CD4-positive, CD25-positive, alpha-beta regulatory T cell (primary cell): ENCODE measurements at places on chromosomes 1 and 21. TPM values are rescaled to one million over a fixed set of nuclear protein-coding genes. Genes with fewer than 3 reads are reported as not detected.
A peak's percentile ranks its signal among the peaks of the same experiment; 100 is the strongest.

FABP3 gene
- total RNA-seq, result not detected

NPL gene
- total RNA-seq, result 4.8 TPM

TNNI3K gene
- total RNA-seq, result not detected

CLCA4 gene
- not detected for total RNA-seq

GRCh38 chr1:170660281-170660713, 3.6 kb upstream of the PRRX1 start:
- no peak for DNase-seq

- DNase-seq, result no peak
Observed at GRCh38 chr1:67143966-67144365, 9.2 kb upstream of the C1orf141 start.

DNA sequence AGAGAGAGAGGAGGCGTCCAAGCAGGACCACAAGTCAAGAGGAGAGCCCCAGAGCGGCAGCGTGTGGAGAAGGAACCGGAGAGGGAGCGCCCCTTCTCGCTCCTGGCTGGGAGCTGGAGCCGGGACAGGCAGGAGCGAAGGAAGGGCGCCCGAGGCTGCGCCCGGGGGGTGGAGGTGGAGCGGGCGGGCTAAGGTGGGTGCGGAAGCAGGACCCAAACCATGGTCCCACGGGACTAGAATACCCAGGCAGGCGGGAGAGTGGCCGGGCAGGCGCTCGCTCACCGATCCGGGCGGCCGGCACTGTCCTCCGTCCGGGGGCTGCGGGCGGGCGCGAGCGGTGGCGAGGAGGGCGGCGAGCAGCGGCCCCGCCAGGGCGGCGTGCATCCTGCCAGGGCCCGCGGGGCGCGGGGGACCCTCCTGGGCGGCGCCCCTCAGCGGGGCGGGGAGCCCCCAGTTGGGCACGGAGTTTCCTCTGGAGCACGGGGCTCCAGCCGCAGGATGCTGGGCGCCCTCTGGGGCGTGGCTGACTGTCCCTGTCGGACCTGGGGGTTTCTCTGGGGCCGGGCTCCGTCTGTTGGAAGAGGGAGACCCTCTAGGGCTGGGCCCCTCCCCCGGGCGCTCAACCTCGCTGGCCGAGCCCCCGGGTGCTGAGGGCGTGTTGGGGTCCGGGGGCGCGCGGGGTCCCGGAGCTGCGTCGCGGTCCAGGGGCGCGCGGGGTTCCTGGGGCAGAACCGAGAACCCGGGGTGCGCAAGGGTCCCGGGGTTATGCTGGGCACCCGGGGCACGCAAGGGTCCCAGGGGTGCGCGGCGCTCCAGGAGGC, 569 bp downstream of the TRABD2B start:
- no peak for DNase-seq

DNA sequence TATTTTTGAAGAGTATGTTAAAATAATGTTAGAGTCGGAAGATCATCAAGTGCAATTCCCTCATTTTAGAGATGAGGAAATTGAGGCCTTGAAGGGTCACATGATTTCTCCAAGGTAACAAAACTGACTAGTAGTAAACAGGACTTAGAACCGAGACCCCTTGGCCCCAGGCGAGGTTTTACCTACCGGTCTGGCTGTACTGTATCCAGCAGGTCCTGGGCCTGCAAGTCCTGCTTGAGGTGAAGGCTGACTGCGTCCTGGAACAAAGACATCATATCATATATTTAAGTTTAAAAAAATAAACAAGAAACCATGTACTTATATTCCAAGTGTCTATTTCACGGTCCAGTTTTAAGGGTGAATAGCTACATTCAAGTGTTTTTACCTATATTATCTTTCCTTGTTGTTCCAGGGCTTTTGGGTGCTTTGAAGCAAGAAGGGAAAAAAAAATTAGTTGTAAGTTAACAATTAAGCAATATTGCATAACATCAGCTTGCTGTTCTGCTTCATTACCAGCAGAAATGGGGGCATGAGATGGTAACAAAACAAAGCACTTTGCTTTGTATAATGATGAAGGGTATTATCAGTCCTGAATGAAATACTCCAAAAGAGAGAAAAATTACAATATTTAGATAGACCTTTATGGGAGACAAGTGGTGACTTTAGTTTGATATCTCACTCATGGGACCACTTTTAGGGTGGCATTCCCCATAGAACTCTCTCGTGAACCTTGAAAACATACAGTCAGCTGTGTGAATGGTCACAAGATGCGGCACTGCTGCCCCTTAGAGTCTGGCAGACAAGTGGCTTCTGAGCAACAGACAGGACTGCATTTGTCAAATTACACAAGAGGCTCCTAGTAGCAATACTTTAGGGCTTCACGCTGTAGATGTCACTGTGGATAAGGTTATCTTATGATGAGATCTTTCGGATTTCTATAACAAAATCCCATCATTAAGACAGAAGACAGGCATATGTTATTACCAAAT, 29.8 kb upstream of the CFAP298 start:
- no peak for DNase-seq

- no peak for DNase-seq
Observed at GRCh38 chr1:156204686-156205085, 8.1 kb upstream of the PMF1 start.

DNA sequence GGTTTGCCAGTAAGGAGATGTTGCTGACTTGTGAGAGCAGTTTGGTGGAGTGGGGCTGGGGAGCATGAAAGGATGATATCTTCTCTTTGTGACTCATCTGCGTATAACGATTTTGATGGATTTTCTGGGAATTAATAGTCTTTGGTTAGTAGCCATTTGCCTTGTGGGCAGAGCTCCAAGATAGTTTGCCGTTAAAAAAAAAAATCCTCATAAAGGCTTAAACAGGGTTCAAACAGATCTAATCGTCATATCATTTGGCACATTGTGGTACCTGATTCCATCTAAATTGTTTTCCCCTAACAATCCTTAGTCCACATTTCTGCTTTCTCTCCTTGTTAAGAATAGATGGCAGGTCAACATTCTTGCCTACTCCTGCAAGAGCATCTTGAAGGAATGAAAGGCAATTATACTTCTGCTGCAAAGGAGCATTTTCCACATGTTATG, 168.0 kb downstream of the PPP1R12B start:
- no peak for DNase-seq

DNA sequence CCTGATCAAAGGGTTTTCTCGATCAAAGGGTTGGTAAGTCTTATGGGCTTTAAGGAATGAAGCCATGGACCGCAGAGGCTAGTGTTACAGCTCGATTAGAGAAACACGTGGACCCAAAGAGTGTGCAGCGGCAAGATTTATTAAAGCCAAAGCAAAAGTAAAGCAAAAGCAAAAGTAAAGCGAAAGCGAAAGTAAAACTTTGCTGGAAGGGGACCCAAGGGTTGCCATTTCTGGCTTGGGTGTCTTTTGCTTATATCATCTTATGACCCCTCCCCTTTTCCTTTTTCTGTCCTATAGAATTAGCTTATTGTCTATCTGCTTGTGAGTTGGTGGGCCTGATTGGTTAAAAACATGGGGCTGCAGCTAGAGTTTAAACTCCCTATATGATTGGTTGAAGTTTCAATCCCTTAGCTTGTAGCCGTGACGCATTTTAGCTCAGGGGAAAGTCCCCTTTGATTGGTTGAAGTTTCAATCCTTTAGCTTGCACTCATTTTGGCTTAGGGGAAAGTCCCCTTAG, 957.0 kb downstream of the AMY1C start:
- no peak for DNase-seq

GRCh38 chr1:16168622-16169360, 12.9 kb upstream of the EPHA2 start:
- DNase-seq, result peak; percentile 73

DNA sequence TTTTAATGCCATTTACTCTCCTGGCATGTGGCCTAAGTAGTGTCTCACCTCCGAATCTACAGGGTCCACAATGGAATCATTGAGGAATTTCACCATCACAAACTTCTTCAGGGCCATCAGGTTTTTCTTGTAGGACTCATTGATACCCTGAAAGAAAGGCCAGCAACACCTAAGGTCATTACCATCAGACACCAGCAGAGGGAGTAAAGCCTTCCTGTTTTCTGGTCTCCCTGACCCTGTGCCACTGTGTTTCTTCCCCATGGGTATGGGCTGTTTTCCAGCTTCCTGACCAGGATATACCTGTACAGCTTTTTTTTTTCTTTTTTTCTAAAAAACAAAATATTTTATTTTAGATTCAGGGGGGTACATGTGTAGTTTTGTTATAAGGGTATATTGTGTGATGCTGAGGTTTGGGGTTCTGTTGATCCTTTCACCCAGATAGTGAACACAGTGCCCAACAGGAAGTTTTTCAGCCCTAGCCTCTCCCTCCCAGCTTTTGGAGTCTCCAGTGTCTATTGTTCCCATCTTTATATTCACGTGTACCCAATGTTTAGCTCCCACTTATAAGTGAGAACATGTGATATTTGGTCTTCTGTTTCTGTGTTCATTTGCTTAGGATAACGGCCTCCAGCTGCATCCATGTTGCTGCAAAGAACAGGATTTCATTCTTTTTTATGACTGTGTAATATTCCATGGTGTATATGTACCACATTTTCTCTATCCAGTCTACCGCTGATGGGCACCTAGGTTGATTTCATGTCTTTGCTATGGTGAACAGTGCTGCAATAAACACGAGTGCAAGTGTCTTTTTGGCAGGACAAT, 18.3 kb downstream of the PPT1 start:
- DNase-seq, result peak; percentile 25

- no peak for DNase-seq
Observed at GRCh38 chr1:72111662-72112061, 170.7 kb downstream of the NEGR1 start.

DNA sequence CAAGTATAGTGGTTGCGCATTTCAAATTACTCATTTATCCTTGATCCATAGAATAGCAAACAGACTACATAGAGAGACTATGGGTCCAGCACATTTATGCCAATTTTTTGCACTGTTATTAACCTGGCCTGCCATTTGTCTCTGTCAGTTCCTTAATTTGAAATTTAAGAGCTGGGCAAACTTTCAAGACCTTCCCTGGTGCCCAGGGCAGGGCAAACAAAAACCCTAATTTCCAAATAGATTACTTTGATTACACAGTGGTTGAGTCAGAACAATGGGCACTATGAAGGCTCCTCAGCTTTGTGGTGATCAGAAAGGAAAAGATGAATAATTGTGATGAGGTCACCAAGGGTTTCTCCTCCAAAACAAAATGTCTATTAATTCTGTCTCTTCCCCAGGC, 80.6 kb downstream of the TNFSF18 start:
- no peak for DNase-seq

DNA sequence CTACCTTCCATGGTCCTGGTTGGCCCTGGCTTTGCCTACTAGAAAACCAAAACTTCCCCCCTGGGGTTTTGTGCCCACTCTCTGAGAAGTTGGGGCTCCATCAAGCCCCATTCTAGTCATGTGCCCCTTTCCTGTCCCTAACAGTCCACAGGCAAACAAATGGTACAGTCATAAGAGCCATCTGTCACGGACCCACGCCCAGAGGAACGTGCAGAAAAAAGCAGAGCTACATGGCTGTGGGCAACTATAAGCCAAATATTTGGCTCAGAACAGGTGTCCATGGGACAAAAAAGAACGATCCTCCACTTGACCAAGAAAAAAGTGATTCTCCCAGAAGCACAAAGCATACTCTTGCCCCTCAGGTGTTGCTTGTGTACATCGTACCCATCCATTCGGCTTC, 14.6 kb upstream of the TRNAU1AP start:
- DNase-seq, result no peak

DNA sequence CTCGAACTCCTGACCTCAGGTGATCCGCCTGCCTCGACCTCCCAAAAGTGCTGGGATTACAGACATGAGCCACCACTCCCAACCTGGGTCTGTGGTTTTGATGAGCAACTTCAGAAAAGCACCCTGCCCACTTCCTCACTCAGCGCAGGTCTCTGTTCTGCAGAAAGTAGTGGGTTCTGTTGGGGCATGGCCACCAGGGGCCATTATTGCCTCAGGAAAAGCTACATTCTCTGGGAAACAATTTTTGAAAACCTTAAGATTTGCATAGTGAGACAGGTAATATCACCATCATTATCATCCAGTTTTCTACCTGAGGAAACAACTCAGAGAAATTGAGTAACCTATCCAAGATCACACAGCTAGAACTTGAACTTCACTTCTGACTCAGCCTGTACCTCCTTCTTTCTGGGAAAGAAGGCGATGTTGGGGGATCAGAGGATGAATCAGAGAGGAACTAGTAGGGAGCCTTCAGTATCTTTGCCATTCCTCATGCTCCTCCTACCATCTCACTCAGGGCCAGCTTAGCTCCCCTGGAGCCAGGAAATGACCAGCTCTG, 7.1 kb upstream of the NES start:
- no peak for DNase-seq

DNA sequence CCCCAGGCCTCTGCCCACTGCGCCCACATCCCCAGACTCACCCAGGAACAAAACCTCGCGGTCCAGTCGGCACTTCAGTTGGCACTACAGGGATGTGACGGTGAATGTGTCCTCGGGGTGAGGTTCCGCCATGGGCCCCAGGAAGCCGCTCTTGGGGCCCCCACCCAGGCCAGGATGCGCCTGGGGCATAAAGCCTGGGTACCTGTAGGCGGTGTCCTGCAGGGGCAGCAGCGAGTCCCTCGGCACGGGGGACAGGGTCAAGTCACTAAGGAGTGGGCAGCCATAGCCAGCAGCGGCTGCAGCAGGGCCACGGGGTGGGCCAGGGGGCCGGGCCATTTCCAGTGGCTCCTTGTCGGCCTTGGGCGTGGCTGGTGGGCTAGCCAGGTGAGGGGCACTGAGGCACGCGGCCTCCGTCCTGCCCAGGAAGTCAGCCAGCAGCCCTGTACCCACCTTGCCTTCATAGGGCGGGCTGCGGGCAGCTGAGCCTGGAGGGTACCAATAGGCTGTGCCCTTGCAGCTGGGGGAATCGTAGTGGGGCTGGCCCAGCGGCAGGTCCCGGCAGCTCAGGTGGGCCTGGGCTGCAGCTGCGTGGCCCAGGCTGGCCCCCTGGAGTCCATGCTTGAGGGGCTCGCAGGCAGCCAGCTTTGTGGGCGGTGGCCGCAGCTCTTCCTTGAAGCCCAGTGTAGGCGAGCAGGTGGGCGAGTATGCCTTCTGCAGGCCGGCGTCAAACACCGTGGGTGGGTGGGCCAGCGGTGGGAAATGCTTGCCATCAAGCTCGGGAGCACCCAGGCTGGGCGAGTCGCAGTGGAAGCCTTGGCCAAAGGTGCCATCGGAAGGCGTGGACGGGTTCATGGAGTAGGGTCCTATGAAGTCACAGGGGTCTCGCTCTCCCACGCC, 56.5 kb downstream of the AHDC1 start:
- no peak for DNase-seq

- no peak for DNase-seq
Observed at GRCh38 chr1:89710498-89711139, 77.7 kb downstream of the LRRC8C start.
